Naive thymus-derived CD8-positive, alpha-beta T cell (primary cell): ENCODE measurements at places on chromosomes 4 and X. TPM values are rescaled to one million over a fixed set of nuclear protein-coding genes. Genes with fewer than 3 reads are reported as not detected.

ERCC6L gene
- total RNA-seq = 0.22 TPM

MAGEA11 gene
- total RNA-seq = not detected

S100G gene
- total RNA-seq = not detected

HTRA3 gene
- not detected for total RNA-seq

NAP1L3 gene
- total RNA-seq = 9.4 TPM

SPACA5 gene
- not detected for total RNA-seq

L1CAM gene
- 0.16 TPM for total RNA-seq

ELMOD2 gene
- 26.9 TPM for total RNA-seq

PLXNA3 gene
- total RNA-seq = 50.4 TPM

UFSP2 gene
- total RNA-seq = 34.8 TPM

GPAT3 gene
- total RNA-seq = 4.2 TPM

TBC1D25 gene
- 24.4 TPM for total RNA-seq

ADAM29 gene
- not detected for total RNA-seq

TGIF2LX gene
- total RNA-seq = not detected

TCP11X2 gene
- not detected for total RNA-seq

SPP1 gene
- total RNA-seq = 8.7 TPM

SPANXA1 gene
- not detected for total RNA-seq

HMGB3 gene
- total RNA-seq = 0.36 TPM

TRO gene
- 3.2 TPM for total RNA-seq

CT45A8 gene
- total RNA-seq = not detected

SNX12 gene
- total RNA-seq = 29.8 TPM

CYP4V2 gene
- 30.3 TPM for total RNA-seq

PPP2R2C gene
- total RNA-seq = not detected

PDE6B gene
- total RNA-seq = 24.7 TPM

ATP2B3 gene
- total RNA-seq = not detected

TRAM1L1 gene
- not detected for total RNA-seq

DMRTC1 gene
- total RNA-seq = 1.3 TPM

GPR78 gene
- not detected for total RNA-seq

MBNL3 gene
- total RNA-seq = 27.0 TPM

FAM149A gene
- 2.5 TPM for total RNA-seq

GAGE12J gene
- total RNA-seq = not detected

GLOD5 gene
- total RNA-seq = not detected

EVC2 gene
- not detected for total RNA-seq

MSX1 gene
- not detected for total RNA-seq

GLRA2 gene
- total RNA-seq = not detected

PCDH19 gene
- total RNA-seq = not detected

ZNF711 gene
- 2.3 TPM for total RNA-seq

TEX13B gene
- total RNA-seq = not detected

MAGEA1 gene
- not detected for total RNA-seq

SMR3A gene
- total RNA-seq = not detected
